Suppressor macrophage (primary cell): ENCODE measurements at places on chromosomes 6 and 20.

DNA sequence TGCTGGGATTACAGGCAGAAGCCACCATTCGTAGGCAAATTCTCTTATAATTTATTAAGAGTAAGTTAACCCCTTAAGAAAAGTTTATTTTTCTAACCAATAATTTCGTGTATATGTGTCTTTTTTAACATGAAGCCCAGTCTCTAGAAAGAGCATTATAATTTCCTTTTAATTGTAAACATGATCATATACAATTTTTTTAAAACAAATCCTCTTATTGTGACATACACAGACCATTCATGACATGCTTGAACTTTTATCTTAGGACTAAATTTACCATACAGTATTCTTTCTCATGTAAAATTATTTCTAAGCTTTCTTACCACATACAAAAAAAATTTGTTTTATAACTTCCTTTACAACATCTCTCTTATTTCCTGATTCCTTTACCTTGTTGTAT is 6.7 kb downstream of the ACOT13 start:
- DNase-seq = no peak

GRCh38 chr6:115617031-115617430 is 443.7 kb downstream of the FRK start:
- DNase-seq = no peak

DNA sequence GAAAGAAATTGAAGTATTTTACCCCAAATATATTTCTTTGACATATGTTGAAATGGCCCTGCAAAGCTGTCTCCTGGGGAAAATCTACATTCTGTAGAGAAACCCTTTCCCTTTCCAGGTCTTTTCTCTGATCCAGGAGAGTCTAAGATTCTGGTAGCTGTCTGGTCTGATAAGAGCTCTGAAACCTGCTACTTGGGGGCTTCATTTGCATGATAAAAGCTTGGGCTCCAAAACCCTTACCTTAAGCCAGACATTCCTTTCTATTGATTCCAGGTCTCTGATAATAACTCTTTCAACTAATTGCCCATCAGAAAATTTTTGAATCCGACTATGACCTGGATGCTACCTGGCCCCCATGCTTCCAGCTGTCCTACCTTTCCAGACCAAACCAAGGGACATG is 169.2 kb upstream of the C6orf118 start:
- no peak for DNase-seq

DNA sequence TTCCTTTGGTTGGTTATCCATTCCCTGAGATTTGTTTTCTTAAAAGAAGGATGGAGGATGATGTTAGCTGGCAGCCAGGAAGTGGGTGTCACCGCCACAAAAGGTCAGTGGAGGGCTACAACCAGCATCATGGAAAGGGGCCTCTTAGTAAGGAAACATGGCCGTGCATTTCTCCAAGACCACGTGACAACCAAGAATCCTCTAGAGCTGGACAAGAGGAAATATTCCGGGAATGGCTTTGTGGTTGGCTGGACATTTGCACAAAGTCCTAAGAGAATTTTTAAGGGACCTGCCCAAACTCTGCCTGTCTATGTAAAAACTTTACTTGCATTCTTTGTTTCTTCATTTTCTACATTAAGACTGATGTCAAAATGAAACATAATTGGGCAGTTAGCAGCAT is 399.9 kb upstream of the MARCKS start:
- DNase-seq = no peak

- peak; percentile 87 for DNase-seq
Measured at GRCh38 chr20:49928411-49929141, 7.6 kb upstream of the RNF114 start.

- peak; percentile 89 for DNase-seq
Measured at GRCh38 chr20:62120990-62121775, 1.1 kb upstream of the LSM14B start.

DNA sequence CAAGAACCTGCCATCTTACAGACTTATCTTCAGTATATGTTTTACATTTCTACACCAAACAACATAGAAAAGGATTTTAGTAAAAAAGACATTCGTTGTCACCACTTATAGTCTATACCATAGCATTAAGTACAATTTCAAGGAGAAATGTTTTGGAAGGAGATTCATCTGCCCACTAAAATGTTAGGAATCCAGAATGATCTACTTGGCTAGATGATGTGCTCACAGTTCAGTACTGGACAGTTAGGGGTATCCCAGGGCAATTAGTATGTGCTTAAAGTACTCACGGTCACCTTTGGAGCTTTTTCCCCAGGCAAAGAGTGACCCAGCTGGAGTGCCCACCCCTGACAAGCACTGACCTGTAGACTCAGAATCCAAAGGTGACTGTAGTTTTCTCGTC is 222.9 kb downstream of the SLC24A3 start:
- DNase-seq = no peak
